A673 (cell line): ENCODE measurements at places on chromosomes 7 and 10.
A peak's percentile ranks its signal among the peaks of the same experiment; 100 is the strongest.

DNA sequence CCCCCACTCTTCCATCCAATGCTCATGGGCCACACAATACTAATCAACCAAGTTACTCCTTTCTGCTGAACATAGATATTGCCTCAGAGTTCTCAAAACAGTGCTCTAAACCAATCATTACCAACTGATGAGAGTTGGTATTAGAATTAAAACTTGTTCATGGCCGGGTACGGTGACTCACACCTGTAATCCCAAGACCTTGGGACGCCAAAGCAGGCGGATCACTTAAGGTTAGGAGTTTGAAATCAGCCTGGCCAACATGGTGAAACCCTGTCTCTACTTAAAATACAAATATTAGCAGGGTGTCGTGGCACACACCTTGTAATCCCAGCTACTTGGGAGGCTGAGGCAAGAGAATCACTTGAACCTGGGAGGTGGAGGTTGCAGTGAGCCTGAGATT is 8.2 kb downstream of the TM9SF3 start:
- no peaks in the 10 kb centered on the region for H3K27me3 ChIP-seq
- H3K27ac ChIP-seq = no peak overlapping the region
- peaks cover 12% of the 10 kb centered on the region for H3K4me1 ChIP-seq
- no peak for DNase-seq
- H3K4me3 ChIP-seq = no peak overlapping the region
- peaks cover 4% of the 10 kb centered on the region for H3K36me3 ChIP-seq

- H3K27me3 ChIP-seq = no peaks in the 10 kb centered on the region
- H3K4me3 ChIP-seq = no peak overlapping the region
- no peaks in the 10 kb centered on the region for H3K4me1 ChIP-seq
Observed at GRCh38 chr10:112622786-112623185, 175.8 kb downstream of the VTI1A start.

- no peaks in the 10 kb centered on the region for H3K4me1 ChIP-seq
- DNase-seq = no peak
- H3K27ac ChIP-seq = no peak overlapping the region
Observed at GRCh38 chr7:70673778-70674570, 458.0 kb upstream of the GALNT17 start.

- no peaks in the 10 kb centered on the region for H3K36me3 ChIP-seq
- H3K4me3 ChIP-seq = no peak overlapping the region
- H3K27me3 ChIP-seq = no peaks in the 10 kb centered on the region
- DNase-seq = peak; percentile 88
- H3K4me1 ChIP-seq = peaks cover 22% of the 10 kb centered on the region
Observed at GRCh38 chr10:59536167-59537014, 173.3 kb downstream of the SLC16A9 start.

GRCh38 chr10:7424315-7424714 is 13.5 kb upstream of the SFMBT2 start:
- no peak overlapping the region for H3K4me3 ChIP-seq
- no peak overlapping the region for H3K27ac ChIP-seq
- H3K36me3 ChIP-seq = no peaks in the 10 kb centered on the region
- no peaks in the 10 kb centered on the region for H3K4me1 ChIP-seq

DNA sequence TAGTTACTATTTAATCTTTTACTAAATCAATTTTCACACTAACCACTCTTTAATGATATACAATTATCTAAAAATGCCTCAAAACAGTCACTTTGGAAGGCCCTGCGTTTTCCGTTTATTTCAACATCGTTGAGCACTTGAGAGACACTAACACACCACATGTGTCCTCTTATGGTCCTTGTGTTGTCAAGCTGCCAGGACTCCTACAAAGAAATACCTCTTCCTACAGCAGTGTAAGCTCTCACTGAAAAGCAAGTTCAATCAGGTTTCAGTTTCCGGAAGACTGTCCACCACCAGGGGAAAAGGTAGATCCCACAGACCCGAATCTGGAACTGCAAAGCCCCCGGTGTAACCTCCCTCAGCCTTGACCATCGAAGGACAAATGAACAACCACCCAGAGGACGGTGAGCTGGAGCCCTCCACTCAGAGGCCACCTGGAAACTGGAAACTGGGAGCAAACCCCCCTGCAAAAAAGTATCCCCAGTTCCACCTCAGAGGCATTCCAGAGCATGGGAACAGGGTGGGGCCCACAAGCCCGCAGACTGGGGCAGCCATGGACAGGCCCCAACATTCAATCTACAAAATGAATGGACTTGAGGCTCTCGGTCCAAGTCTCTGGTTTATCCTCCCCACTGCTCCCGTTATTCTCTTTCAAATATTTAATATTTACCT is 37.6 kb downstream of the KCNH2 start:
- H3K27ac ChIP-seq = no peak overlapping the region
- H3K4me1 ChIP-seq = peaks cover 14% of the 10 kb centered on the region
- no peak overlapping the region for H3K4me3 ChIP-seq
- DNase-seq = peak; percentile 44
- H3K27me3 ChIP-seq = no peaks in the 10 kb centered on the region

GRCh38 chr7:5750031-5750653 is 31.3 kb downstream of the RNF216 start:
- H3K4me3 ChIP-seq = no peak overlapping the region
- no peak overlapping the region for H3K27ac ChIP-seq
- H3K27me3 ChIP-seq = no peaks in the 10 kb centered on the region
- peaks cover 3% of the 10 kb centered on the region for H3K4me1 ChIP-seq
- DNase-seq = no peak

DNA sequence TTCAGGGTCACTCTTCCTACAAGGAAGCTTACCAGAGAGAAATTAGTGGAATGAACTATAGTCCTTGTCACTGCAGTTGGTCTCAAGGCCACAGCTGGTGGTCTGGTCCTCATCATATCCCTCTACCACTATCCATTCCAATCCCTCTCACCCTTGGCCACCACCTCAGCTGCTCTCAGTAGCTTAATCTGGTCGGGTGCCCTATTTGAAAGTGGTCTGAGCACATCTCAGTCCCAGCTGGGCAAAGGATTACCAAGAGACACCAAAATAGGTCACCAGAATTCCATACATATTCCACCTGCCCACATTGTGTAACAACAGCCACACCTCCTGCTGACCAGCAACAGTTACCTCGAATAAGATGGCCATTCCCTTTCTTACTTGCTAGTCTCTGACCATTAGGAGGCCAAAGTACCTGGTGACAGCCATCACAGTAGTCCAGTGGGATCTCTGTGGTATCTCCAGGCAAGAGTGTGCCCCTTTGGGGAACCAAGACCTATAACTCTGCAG is 3.3 kb upstream of the ZC3HAV1 start:
- H3K4me3 ChIP-seq = no peak overlapping the region
- H3K4me1 ChIP-seq = peaks cover 4% of the 10 kb centered on the region
- no peaks in the 10 kb centered on the region for H3K36me3 ChIP-seq
- H3K27ac ChIP-seq = no peak overlapping the region
- no peaks in the 10 kb centered on the region for H3K27me3 ChIP-seq

DNA sequence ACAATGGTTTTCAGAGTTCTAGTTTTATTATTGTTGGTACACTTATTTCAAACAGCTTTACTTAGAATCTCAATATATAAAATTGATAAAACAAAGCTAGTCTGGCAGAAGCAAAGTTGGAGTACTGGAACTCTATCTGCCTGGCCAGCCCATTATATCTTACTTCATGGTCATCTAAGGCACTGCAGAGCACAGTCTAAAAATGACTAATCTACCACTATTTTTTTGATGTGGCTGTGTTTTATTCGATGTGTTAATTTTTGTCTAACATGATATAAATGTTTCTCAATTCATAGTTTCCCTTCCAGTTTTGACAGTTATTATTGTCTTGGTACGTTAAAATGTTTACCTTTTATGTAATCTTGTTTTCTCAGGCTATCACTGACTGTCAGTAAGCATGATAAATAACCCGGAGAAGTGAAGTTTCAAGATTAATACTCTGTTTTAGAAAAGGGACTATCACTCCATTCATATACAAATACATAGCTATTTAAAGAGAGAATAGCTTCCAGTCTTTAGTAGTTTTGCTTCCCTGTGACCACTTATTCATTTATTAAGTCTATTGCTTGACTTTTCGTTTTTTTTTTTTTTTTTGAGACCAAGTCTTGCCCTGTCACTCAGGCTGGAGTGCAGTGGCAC is 60.6 kb upstream of the CSTF2T start:
- no peak overlapping the region for H3K4me3 ChIP-seq
- no peak for DNase-seq

DNA sequence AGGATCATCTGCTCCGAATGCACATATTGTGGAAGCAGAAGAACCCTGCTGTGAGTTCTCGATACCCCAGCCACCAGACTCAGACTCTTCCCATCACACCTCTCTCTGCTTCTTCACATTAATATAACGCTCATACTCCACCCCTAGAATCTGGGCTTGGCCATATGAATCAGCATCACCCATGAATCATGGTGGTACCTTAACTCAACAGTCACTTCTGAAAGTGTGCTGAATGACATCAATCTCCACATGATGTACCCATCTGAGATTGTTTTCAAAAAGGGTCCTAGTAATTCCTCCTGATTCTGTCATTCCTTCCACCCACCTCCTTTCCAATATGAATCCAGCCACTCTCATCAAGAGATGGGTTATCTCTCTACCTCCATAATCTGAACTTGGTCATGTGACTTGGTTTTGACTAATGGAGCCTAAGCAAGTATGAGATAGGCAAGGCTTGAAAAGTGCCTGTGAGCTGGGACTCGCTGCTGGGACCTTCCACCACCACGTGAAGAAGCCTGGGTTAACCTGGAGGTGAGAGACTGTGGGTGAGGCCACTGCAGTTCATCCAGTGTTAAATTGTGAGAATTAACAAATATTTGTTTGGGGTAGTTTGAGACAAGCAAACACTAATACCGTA is 15.4 kb downstream of the YWHAG start:
- no peak overlapping the region for H3K4me3 ChIP-seq
- H3K27me3 ChIP-seq = no peaks in the 10 kb centered on the region
- DNase-seq = no peak

DNA sequence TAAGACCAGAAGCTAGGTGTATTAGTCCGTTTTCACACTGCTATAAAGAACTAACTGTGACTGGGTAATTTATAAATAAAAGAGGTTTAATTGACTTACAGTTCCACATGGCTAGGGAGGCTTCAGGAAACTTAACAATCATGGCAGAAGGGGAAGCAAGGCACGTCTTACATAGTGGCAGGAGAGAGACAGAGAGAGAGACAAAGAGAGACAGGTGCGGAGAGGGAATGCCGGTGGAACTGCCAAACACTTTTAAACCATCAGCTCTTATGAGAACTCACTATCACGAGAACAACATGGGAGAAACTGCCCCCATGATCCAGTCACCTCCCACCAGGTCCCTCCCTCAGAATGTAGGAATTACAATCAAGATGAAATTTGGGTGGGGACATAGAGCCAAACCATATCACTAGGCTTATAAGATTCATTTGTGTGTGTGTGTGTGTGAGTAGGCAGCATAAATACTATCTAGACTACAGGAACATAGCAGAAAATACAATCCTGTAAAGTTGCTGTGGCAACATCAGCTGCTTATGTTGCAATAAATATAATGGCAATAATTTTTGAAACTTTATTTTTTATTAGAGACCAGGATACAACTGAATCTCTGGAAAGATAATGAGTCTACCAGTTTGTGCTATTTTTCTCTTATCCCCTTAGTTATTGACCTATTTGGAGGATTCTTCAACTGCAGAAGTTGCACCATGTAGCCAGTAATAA is 77.1 kb downstream of the NRF1 start:
- H3K4me1 ChIP-seq = no peaks in the 10 kb centered on the region
- H3K36me3 ChIP-seq = peaks cover 4% of the 10 kb centered on the region
- H3K27me3 ChIP-seq = no peaks in the 10 kb centered on the region
- H3K4me3 ChIP-seq = no peak overlapping the region
- DNase-seq = no peak

DNA sequence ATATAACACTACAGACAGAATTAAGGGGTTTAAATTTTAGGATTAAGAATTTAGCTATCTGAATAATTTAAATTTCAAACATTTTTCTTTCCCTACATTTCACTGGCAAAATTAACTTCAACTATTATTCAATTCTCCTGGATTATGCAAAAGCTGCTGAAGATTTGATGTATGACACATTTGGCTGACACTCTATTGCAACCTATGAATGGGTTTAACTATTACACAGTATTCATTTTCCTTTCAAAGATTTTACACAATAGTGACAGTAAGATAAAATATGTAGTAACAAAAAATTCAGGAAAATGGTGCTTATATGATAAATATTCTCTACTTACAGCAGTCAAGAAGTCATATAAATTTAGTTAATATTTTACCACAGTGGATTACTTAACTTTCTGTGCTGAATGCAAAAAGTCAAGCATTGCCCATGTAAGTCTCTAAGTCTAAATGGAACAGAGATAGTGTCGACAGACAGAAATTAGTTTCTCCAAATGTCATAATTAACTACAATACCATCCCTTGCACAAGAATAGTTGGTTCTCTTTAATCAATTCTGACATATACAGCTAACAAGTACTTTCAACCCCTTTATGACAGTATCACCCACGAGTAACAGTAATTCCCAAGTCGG is 194.1 kb upstream of the FRMD4A start:
- H3K4me1 ChIP-seq = no peaks in the 10 kb centered on the region
- peaks cover 12% of the 10 kb centered on the region for H3K36me3 ChIP-seq
- no peak overlapping the region for H3K27ac ChIP-seq
- no peak for DNase-seq
- H3K27me3 ChIP-seq = no peaks in the 10 kb centered on the region

DNA sequence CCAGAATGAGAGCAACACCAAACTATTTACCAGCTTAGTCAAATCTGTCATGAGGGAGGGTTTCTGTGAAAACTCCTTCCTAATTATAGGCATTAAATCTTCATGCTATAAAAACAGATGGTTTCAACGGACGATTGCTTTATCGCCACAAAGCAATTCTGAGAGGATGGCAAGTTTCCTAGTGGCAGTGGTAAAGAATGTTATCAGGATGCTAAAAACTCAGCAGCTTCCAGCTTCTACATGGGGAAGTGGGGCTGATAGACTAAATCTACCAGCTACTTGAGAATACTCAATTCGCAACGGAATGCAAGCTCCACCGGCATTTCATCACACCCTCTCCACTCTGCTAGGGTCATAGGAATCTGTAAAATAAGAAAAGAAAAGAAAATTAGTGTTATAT is 41.8 kb downstream of the JCAD start:
- H3K27me3 ChIP-seq = no peaks in the 10 kb centered on the region
- H3K36me3 ChIP-seq = peaks cover 44% of the 10 kb centered on the region
- peak overlapping the region; percentile 21 for H3K27ac ChIP-seq
- peaks cover 18% of the 10 kb centered on the region for H3K4me1 ChIP-seq
- H3K4me3 ChIP-seq = no peak overlapping the region

- peak; percentile 94 for DNase-seq
- H3K27ac ChIP-seq = no peak overlapping the region
- H3K4me1 ChIP-seq = no peaks in the 10 kb centered on the region
- H3K27me3 ChIP-seq = no peaks in the 10 kb centered on the region
Observed at GRCh38 chr7:23546897-23547572, 15.3 kb upstream of the TRA2A start.

- H3K36me3 ChIP-seq = no peaks in the 10 kb centered on the region
- DNase-seq = no peak
- H3K4me1 ChIP-seq = peaks cover 6% of the 10 kb centered on the region
- no peaks in the 10 kb centered on the region for H3K27me3 ChIP-seq
Observed at GRCh38 chr10:11475831-11476434, 135.5 kb downstream of the USP6NL start.
